Dorsolateral prefrontal cortex (tissue), 122 donors: ENCODE measurements at places on chromosomes 12 and 14.

GRCh38 chr12:3647504-3647903, 105.4 kb downstream of the CRACR2A start:
- DNase-seq, result no peak

- DNase-seq, result no peak
Observed at GRCh38 chr12:32265951-32266350, 133.4 kb upstream of the FGD4 start.

DNA sequence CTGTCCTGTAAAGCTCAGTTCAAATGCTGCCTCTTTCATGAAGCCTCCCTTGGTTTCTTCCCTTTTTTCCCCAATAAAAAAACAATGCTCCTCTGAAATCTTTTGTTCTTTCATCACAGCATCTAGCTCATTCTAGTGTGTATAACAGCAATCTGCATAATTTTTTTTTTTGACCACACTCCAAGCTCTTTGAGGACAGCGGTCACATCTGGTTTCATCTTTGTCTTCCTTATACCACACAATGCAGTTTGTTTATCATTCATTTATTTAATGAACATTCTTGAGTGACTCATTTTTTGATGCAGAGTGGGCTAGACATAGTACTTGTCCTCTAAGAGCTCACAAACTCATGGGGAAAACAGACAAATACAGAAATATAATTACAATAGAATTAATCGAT, 7.3 kb downstream of the GNG2 start:
- DNase-seq, result no peak

- no peak for DNase-seq
Observed at GRCh38 chr14:59398841-59399240, 66.3 kb downstream of the GPR135 start.

DNA sequence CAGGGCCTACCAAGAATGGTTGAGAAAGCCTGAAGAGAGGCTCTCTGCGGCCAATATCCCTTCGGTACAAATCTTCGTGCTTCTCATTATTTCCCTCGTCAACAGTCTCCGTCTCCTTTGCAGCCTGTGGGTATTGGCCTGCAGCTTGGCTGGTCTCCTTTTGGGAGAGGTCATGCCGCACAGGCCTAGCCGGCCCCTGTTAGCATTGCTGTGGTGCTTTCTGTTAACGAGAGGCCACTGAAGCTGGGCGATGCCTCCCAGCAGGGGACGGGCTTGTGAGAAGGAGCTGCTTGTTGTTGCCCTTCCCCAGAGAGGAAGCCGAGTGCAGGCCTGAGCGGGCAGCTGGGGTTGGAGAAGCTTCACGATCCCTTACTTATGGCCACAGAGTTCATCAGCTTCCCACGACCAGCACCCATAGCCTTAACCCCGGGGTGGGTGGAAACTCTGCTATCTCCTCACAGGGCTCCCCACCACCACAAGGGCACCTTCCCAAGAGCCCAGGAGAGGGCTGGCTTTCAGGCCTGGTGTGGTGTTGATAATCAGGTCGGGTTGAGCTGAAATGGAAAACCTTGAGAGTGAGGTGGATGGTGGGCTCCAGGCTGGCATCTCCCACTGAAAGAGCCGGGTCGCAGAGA, 228.6 kb downstream of the ZFP36L1 start:
- DNase-seq, result no peak

GRCh38 chr14:32629236-32629635, 300.1 kb downstream of the AKAP6 start:
- DNase-seq, result no peak

DNA sequence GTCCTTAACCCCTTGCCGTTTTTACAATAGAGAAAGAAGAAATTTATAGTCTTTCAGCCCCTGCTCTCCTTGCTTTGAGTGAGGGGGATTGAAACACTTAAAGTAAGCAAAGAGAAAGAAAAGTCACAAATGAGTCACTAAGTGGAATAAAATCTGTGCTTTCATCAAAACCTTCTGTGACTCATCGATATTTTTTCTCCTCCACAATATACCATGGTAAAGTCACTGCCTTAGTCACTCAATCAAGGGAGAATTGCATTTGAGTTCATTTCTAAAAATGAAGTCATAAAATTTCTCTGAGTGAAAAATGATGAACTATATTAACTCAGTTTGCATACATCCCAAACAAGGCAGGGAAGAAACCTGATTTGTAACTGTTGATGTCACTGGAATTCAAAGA, 470.3 kb downstream of the FOXG1 start:
- no peak for DNase-seq

GRCh38 chr12:56931474-56931978, 2.7 kb downstream of the SDR9C7 start:
- no peak for DNase-seq

DNA sequence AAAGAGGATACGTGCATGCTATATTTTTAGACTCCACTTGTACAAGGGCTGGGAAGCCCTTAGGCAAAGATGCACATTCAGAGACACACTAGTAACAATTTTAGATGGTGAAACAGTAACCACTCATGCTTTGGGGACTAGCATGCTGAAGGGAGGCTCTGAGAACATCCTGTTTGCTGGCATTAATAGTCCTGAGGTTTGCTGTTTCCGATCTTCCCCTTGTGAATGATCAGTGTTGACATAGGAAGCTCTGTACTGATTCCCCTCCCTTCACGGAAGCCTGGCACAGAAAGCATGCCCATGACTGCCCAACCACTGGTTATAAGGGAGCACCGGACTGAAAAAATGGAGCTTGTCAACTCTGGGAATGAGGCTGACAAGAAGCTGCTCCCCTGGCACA, 164.6 kb downstream of the GCH1 start:
- DNase-seq, result no peak

GRCh38 chr12:40146800-40147797, 41.2 kb upstream of the SLC2A13 start:
- no peak for DNase-seq

GRCh38 chr14:91029456-91030217, 30.8 kb downstream of the RPS6KA5 start:
- DNase-seq, result no peak

DNA sequence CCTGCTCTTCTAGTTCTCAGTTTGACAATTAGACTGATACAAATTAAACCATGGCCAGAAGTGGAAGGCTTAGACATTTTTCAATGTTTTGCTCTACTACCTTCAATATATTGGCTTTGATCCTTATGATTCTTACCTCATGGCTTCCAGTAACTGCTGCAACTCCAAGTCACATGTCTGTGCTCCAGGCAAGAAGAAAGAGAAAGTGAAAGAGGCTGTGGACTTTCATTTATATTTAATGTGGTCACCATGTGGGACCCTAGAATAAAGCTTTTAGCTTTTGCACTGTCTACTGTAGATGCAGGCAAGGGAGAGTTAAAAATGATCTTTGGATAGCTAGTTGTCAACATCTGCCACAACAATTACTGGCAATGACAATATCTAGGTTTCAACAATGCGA, 214.3 kb upstream of the PDE3A start:
- DNase-seq, result no peak

GRCh38 chr12:131829356-131829747, 1.2 kb downstream of the MMP17 start:
- DNase-seq, result no peak
